ENCODE measurements at places on chromosomes 5 and 9.

DNA sequence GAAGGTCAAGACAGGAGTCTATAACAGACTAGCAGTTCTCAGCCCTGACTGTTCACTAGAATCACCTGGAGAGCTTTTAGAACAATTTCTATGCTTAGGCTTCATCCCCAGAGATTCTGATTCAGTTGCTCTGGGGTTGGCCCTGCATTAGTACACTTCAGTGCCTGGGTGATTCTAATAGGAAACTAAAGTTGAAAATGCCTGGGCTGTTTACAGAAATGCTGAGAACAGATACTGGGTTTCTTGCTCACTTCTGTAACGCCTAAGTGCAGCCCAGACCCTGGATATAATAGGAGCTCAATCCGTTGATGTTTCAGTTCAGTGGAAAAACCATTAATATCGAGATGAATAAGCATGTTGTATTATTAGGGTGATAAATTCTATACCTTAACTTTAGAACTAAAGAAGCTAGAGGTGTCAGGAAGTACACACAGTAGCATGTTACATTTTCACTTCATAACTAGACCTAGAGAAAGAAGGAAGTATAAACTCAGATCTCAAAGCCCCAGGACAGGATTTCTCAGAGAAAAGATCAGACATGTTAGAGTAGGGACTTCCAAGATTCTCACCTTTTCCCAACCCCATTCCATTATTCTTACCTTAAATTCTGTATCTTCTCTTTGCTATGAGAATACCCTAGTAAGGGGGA, 20.4 kb downstream of the HAVCR2 start:
- no peak for DNase-seq

GRCh38 chr5:21236971-21237427, 1249.0 kb upstream of the CDH18 start:
- no peak for DNase-seq

GRCh38 chr9:93308158-93308602, 124.2 kb downstream of the WNK2 start:
- DNase-seq = no peak

DNA sequence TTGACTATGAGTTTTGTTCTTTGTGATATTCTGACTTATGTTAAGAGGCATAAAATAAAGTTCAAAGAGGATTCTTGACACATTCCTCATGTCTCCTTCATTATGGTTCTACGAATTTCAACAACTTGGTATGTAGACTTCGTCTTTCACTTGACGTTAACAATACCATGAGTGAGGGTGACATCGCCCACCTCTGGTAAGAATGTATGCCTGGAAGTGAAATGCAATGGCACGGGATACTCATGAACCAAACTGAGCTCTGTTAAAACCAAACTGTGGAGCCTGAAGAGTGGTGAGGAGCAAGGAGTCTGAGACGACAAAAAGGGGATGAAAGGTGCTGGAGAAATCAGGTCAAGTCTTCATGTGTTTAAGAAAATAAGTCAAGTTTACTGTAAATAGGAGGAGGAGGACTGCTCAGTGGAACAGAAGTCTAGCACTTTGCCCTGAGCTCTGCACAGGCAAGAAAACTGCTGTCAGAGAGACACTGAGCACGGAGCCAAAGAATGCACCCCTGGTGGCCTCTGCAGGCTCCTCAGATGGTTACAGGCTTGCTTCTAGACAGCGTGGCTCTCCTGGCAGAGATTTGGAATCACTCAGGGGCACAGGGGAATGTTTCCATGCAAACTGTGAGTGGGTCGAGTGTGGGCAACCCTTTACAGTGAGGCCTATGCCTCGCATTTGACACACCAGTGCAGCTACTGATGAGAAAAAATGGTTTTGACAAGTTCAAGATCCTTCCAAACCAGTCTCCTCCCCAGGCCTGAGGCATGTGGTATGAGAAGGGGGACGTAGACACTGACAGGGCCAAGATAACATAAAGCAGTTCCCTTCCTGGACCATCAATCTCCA, 470.1 kb downstream of the IRX1 start:
- no peak for DNase-seq

DNA sequence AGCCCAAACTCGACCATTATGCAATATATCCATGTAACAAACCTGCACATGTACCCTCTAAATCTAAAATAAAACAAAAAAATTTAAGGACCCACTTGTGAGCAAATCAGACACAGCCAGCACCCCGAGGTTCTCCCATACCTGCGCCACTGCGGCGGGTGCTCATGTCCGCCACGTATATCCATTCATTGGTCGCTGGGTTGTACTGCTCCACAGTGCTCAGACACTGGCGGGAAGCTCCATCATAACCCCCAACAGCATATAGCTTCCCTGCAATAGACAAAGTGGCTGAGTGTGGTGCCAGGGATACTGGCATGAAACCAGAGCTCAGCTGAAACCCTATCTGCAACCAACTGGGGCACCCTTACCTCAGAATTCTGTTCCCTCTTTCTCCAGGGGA, 102.0 kb downstream of the KLHL3 start:
- no peak for DNase-seq

- no peak for DNase-seq
These were observed 59.7 kb downstream of the PRELID2 start for GRCh38 chr5:145775411-145775810.

DNA sequence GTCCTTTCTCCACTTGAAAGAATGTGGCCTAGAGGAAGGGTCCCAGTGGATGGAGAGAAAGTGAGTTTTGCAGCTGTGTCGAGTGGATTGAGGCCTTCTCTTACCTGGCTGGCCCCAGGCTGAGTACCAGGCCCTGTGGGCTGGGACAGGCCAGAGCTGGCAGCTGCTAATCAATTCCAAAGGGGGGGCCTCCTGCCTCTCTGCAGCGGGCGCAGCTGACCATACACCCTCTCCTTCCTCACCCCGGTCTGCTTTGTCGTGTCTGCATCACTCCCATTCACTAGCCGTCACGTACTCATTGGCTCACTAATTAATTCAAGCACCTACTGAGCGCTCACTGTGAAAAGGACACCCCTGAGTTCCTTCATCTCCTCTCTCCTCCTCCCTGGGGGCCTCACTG, 58.4 kb upstream of the PITX1 start:
- DNase-seq = no peak

- no peak for DNase-seq
These were observed 82.0 kb downstream of the ADGRV1 start for GRCh38 chr5:90640484-90641059.

- peak; percentile 5 for DNase-seq
These were observed 2.6 kb upstream of the NFIL3 start for GRCh38 chr9:91426123-91426745.

DNA sequence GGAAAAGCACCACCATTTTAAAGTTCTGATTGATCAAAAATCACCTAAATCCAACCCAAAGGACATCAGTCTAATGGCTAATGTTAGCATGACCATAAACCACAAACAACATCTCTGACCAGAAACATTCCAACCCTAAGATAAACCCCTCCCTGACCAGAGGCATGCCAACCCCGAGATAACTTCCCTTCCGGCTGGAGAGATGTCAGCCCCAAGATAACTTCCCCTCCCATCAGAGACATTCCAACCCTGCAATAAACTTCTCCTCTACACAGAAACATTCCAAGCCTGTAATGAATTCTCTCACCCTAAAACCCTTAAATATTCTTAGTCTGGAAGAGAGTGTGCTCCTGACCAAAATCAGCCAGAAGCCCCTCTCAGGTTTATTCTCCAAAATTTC, 364.3 kb downstream of the KCNN2 start:
- no peak for DNase-seq

DNA sequence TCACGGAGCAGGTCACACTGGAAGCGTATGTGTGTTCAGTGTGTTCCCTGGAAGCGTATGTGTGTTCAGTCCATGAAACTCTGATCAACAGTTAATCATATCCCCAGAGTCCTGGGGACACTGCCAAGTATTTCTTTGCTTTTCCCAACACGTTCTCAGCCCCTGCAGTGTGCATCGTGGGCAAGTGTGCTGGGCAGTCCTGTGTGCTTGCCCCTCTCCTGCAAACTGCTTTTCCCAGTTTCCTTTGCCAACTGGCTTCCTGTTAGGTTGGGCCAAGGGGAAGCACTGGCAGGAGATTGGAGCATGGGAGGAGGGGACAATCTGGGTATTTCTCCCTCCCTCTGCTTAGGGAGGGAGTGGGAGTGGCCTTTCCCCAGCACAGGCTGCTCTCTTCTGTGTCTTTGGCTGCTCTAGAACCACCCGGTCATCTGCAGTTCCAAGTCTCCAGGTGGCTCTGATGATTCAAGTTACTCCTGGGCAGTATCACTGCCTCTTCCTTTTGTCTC, 36.8 kb upstream of the NEK6 start:
- no peak for DNase-seq

Measured in NCI-H187 (cell line).